ENCODE measurements at places on chromosomes 4 and X.

- DNase-seq = peak; percentile 5
These were observed 37.5 kb upstream of the IL13RA2 start for GRCh38 chrX:115054876-115055275.

- peak; percentile 37 for DNase-seq
These were observed 210.0 kb upstream of the STK26 start for GRCh38 chrX:131812847-131813825.

- DNase-seq = no peak
These were observed 18.2 kb downstream of the CXorf58 start for GRCh38 chrX:23926015-23926414.

DNA sequence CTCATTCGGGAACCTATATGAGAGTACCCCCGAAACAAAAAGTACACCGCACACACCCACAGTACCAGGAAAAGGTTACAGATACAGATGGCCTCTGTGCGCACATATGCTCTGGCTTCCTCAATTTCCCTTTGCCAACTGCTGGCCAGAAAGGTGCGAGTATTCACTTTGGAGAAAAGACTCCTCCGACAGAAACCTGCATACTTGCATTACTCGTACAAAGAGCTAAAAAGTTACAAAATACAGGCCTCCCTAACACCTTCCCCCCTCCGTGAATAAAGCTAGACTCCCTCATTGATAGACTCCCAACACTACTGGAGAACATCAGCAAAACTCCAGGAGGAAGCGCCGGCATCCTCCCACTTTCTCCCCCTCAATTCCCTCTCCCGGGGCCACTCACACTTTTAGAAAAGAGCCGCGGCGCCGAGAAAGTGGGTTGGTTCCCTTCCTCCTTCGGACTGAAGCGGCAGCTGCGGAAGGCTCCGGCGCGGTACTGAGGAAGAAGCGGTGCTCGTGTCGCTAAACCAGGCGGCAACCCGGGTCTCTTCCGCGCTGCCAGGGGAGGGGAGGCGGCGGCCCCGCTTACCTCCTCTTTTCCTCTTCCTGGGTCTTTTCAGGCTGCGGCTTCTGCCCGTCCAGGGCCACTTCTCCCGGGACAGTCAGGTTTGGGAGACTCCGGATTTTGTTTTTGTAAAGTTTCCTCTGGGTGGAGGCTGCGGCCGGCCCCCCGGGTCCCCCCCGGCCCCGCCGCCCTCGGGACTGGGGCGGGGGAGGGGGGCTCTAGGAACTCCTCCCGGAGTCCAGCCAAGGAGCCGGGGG lies 1.1 kb downstream of the FBXW7 start:
- DNase-seq = peak; percentile 72

GRCh38 chr4:128913228-128913627 lies 103.7 kb downstream of the JADE1 start:
- no peak for DNase-seq

DNA sequence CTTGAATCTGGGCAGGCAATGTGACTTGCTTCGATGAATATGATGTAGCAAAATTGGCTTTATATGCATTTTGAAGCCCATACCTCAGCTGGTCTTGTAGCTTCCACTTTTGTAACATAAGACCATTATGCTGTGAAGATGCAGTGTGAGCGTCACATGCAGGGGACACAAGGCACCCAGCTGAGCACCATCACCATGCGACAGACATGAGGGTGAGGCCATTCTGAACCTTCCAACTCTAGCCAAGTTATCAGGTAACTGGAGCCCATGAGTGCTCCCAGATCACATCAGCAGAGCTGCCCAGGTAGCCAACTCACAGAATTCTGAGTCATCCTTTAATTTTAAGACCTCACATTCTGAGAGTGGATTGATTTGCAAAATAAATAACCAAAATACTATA lies 705.9 kb downstream of the FSTL5 start:
- DNase-seq = no peak

DNA sequence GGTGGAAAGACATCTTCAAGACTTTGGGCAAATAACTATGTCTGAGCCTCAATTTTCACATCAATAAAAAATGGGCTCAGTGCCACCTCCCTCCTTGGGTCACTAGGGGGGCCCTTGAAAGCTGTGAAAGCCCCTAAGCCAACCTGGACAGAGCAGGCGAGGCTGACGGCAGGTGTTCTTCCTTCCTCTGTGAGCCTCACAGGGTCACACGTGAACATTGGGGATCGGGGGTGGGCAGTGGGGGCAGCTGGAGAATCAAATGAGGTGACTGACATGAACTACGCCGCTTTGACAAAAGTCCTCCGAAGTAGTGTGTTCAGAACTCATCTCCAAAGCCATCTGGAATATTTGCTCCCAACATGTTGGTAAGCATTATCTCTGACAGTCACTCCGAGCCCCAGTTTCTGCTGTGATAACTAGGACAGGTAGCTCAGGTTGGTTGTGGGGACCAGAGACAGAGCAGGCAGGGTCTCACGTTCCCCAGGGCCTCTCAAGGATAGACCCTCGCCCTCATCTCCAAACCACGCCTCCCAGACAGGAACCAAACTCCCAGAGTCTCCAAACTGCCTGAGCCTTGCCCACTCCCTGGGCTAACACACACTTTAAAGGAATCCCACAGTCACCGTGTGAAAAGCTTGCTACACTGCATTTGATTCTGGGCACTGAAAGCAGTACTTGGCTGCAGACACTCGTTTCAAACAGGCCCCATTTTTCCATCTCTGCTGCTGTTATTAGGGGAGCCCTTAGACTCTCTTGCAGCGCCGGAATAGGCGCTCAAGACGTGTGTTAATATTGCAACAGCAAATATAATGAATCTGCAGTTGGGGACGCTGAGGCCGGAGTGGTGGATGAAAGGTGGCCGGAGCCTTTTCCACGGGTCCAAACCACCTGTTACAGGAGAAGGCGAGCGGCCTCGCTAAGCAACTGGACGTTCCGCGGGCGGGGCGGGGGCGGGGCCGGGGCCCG lies 717 bp upstream of the WFS1 start:
- no peak for DNase-seq

DNA sequence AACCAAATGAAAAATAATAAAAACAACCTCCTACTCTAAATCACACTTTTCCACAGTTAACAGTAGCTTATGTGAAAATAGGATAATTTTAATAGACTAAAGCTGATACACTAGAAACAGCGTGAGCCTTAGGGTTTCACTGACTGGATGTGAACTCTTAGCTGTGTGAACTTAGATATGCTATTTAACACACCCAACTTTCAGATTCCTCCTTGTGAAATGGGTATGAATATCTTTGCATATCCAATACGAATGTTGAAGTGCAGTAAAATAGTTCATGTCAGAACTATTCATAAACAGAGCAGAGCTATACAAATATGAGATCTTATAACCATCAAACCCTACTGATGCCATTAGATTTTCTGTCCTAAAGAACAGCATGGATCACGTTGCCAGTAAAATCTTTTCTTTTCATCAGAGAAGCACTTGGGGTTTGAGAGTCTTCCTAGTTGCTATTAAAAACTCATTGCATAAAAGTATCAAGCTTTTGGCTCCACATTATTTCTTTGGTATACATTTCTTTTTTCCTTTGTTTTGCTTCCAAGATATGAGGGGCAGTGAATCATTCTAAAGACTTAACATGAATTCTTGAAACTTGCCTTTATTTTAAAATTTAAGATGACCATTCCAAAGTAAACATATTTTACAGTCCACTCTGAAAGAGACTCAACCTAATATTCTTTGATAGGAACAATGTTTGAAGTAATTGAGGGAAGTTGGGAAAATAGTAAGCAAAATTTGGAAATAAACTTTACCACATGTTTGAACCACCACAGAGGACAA lies 102.4 kb downstream of the CPE start:
- DNase-seq = peak; percentile 71

DNA sequence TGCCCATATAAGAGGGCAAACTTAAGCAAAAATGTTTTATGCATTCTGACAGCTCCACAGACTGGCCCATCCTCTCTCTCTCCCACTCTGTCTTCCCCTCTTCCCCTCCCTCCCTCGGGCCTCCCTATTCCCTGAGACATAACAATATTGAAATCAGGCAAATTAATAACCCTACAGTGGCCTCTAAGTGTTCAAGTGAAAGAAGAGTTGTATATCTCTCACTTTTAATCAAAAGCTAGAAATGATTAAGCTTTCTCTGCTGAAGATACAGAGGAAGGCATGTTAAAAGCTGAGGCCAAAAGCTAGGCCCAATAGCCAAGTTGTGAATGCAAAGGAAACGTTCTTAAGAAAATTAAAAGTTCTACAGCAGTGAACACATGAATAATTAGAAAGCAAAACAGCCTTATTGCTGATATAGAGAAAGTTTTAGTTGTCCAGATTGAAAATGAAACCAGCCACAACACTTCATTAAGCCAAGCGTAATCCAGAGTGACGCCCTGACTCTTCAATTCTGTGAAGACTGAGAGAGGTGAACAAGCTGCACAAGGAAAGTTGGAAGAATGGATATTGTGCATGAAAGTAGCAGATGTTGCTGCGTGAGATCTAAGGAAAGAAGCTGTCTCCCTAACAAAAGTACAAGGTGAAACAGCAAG lies 54.9 kb downstream of the USO1 start:
- DNase-seq = no peak

- no peak for DNase-seq
These were observed 3.2 kb upstream of the HELT start for GRCh38 chr4:185015108-185015507.

GRCh38 chrX:53318766-53319353 lies 37.5 kb upstream of the IQSEC2 start:
- DNase-seq = no peak

GRCh38 chr4:35709080-35709479 lies 535.2 kb downstream of the ARAP2 start:
- DNase-seq = no peak

DNA sequence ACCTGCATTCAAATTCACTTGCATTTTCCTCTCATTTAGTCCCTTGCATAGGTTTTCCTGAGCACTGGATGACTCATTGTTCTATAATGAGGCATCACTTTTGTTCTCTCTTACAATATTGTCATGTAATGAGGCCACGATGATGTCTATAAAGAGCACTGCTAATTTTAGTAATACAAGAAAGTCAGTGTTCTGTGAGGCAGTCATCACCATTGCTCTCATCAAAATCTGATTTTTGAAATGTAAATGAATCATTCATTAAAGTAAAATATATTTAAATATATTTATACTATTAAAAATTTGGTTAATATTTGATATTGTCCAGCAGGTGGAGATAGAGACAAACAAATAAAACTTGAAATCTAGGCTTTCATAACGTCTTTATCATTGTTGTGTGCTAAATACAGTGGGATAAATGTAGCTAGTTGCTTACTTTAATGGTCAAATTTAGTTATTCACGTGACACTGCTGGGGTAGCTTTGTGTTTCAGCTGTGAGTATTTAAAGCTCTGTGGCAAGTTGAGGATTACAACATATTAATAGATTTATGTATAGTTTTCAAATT lies 15.4 kb downstream of the HMGB2 start:
- peak; percentile 79 for DNase-seq

DNA sequence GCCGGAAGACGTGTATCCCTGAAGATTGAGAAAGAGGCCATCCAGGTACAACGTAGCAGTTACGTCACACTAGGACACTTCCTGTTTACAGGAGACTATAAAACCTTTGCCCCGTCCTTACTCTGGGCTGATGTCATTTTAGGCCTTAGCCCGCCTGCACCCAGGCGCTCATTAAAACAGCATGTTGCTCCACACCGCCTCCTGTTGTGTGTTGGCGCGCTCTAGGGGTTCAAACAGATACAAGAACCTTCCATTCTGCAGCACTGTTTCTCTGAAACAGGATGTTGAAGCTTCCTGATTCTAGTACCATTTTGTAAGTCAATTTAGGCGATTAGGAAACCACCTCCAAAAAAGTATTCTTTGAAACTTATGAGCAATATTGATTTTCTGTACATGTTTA lies 722.1 kb downstream of the PCDH7 start:
- DNase-seq = no peak

GRCh38 chr4:181162676-181163075 lies 1080.5 kb upstream of the TENM3 start:
- DNase-seq = no peak

DNA sequence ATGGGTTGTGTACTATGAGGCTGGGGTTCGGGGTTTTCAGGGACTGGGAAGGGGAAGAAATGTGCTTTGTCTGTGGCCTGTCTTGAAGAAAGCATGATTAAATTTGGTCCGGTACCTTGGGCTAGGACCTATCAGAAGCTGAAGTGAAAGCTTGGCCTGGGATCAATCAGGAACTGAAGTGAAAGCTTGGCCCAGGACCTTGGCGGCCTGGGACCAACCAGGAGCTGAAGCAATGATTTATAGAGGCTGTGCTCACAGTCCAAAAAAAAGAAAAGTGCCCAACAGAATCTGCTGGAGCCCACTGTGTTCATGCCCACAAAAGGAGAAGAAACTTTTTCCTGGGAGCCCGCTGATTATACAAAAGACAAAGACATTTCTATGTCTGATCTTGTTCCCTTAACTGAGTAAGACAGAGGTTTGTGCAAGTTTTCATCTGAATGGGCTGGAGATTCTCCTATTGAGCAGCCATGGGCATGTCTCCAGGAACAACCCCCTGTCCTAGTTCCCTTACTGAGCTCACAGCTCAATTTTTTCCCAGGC lies 1427.9 kb downstream of the FAM133A start:
- no peak for DNase-seq

GRCh38 chr4:100742045-100742444 lies 224.2 kb upstream of the EMCN start:
- peak; percentile 38 for DNase-seq

DNA sequence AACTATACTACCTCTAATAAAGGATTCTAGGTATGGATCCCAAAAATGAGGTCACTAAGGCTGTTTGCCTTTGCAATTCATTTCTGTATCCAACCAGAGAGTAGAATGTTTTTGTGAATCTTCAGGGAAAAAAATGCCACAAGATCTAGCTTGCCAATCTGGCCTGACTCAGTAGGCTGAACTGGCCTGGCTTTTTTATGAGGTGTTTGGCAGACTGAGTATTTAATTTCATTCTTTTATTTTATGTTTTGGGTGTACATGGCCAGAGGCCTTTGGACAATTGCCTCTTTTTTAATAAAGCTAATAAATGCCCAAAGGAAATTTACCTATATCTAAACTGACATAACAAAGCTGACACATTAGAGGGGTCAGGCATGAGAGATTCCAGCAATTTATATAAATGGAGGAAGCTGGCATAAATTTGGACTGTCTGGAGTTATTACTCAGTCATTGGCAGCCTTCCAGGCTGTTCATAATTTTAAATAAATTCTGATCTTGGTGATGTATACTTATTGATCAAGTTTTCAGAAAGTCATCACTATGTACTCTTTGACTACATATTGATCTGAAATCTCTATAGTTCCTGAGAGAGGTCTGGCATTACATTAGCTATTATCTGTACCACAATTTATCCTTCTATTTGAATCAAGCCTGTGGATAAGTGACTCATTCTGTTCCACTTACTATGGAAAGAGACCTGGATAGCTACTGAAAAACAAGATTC lies 376.4 kb upstream of the NOCT start:
- peak; percentile 38 for DNase-seq

DNA sequence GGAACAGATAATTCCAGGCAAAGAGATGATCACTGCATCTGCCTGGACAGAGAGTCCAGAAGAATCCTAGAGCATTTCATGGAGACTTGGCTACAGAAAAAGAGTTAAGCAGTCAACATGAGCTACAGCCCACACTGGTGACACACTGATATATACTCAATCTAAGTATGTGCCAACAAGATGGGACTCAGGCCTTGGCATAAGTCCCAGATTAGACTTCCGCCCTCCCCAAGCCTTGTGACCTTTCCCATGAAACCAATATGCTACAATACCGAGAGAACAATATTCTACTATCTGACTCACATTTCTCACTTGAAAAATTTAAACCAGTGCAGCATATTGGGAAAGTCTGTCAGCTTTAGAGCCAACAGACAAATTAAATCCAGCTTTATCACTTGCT lies 65.7 kb upstream of the SLITRK2 start:
- DNase-seq = no peak
